NCI-H524 (cell line): ENCODE measurements at places on chromosomes 5 and 9.

DNA sequence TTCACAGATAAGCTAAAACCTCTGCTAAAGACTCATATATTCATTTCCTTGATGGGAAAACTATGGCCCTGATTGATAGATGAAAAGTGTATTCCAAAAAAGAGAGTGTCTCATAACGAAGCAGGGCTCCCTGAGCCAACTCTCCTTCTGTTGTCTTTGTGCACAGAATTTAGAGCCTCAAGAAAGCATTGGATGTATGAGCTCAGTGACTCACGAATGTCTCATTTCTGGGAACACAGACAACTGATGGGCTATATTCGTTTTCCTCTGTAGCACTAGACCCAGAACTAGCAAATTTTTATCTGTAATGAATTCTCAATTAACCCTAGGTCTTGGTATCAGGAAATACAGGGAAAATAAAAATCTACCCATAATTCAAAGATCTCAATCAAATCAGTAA, 88.4 kb downstream of the LMNB1 start:
- no peak for DNase-seq

- no peak for DNase-seq
Measured at GRCh38 chr9:120336021-120336752, 243.8 kb downstream of the CDK5RAP2 start.

DNA sequence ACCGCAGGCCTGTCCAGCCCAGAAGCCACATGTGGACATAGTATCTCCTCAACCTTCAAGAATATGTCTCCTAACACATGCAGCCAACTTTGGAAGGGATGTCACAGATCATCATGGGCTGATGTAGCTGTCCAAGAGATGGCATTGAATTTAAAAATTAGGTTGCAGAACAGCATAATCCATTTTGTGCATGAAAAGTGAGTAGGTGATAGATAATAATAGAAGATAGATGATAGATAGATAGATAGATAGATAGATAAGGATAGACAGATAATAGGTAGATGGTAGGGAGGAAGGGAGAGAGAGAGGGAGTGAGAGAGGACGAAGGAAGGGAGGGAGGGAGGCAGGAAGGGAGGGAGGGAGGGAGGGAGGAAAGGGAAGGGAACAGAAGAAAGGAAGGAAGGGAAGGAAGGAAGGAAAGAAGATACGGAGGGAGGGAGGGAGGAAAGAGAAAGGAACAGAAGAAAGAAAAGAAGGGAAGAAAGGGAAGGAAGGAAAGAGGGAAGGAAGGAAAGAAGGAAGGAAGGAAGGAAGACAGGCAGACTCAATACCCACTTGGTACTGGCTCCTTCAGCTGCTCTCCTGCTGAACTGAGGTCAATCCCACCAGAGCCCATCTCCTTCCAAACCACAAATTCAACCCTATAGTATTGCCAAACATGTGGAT, 28.9 kb upstream of the ERGIC1 start:
- DNase-seq: no peak

- DNase-seq: no peak
Measured at GRCh38 chr9:115913696-115914095, 239.9 kb upstream of the PAPPA start.

DNA sequence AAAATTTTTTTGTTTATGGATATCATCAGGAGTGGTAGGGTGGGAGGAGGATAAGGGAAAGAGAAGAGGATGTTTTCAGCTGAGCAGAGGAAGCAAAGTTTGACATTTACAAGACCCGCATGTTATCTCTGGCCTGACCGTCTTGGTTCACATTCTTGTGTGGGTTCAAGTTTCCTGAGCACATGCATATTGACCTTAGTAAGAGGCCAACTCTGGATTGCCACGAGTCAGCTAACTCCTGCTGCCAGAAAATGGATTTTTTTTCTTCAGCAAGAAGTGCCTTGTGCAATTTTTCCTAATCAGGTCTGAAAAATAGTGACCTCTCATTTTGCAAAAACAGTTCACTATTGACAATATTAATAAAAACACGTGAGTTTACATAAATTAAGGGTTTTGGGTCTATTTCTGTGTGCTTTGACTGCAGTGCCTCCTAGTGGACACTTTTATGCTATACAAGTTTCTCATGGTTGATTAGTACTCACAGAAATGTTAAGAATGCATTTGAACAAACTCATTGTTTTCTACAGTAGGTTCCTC, 27.1 kb upstream of the BASP1 start:
- DNase-seq: peak; percentile 59
